COLO829 (cell line): ENCODE measurements at places on chromosomes 5 and 9.
A peak's percentile ranks its signal among the peaks of the same experiment; 100 is the strongest.

- no peak for DNase-seq
Measured at GRCh38 chr9:21239911-21240310, at the start of gene IFNA14. TSS of gene IFNA14 (minus strand) at chr9:21240005. CDS start at chr9:21239935, 70 bp downstream.

- no peak for DNase-seq
Measured at GRCh38 chr5:627840-628239, 15.7 kb downstream of the CEP72 start.

- no peak for DNase-seq
Measured at GRCh38 chr5:170484847-170485615, 18.8 kb upstream of the KCNIP1 start.

GRCh38 chr5:179955062-179955461 lies 47.4 kb upstream of the TBC1D9B start:
- DNase-seq = no peak

DNA sequence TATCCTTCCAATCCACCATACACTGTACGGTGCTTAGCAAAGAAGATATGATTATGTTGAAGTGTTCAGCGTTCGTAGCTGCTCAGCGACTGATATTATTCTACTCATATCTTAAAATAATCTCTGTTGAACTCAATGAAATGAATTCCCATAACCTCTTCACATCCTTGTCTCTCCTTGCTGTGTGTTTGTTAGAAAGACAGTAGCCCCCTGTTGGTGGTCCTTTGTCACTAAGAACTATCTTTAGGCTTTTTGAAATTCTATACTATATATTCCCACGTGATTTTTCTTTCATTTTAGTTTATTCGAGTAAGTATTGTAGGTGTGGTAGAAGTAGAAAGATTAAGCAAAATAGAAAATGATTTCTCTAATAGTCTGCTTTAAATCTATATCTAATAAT lies 762.8 kb upstream of the WWC1 start:
- no peak for DNase-seq

- DNase-seq = no peak
Measured at GRCh38 chr9:131406563-131407436, 12.9 kb downstream of the PRRC2B start.

DNA sequence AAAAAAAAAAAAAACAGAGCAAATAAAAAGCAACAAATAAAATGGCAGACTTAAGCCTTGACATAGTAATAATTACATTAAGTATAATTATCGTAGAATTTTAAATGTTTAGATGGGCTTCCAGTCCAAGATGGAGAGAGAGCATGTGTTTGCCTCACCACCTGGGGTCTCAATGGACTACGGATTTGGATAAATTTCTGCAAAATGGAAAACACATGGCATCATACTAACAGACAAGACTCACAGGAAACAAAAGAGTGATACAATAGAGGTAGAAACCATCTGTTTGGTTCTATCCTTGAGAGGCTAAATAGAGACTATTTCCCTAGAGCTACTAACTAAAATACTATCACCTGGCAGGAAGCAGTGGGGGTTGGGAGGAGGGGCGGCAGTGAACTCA lies 144.3 kb downstream of the MUSK start:
- no peak for DNase-seq

GRCh38 chr5:111068213-111068612 lies 3.3 kb upstream of the TSLP start:
- DNase-seq = no peak

GRCh38 chr9:90919883-90920282 lies 118.3 kb downstream of the SYK start:
- no peak for DNase-seq

DNA sequence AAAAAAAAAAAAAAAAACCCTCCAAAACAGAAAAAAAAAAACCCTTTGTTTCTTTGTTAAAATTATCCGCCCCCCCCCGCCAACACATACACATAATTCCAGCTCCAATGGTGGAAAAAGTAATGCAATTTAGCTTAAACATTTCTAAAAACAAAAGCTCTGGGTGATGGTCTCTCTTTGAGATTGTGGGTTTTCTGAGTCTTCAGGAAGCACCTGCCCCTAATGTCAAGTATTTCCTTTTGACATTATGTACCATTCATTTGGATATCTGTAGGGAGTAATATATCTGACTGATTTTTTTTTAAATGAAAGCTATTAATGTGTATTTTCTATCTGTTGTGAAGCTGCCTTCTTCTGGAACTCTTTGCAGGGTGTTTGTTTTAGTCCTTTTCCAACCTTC lies 389.7 kb downstream of the TAF11L14 start:
- no peak for DNase-seq

DNA sequence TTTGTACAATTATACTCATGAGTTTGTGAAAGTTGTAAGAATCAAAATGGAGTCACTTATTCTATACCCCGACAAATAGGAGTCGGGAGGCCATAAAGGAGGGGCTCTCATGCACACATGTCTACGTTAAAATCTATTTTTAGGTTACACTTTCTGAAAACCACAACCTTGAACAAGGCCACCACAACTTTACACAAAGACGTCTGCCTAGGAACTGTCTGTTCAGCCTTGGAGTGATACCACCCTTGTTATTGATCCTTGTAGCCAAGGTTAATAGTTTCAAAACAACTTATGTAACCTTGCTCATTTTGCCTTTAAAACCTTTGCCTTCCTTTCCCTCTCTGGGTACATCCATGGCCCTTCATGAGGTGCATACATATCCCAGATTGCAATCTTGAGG lies 4.1 kb upstream of the NDFIP1 start:
- no peak for DNase-seq

- peak; percentile 40 for DNase-seq
Measured at GRCh38 chr9:106307670-106308069, 555.3 kb upstream of the ZNF462 start.

DNA sequence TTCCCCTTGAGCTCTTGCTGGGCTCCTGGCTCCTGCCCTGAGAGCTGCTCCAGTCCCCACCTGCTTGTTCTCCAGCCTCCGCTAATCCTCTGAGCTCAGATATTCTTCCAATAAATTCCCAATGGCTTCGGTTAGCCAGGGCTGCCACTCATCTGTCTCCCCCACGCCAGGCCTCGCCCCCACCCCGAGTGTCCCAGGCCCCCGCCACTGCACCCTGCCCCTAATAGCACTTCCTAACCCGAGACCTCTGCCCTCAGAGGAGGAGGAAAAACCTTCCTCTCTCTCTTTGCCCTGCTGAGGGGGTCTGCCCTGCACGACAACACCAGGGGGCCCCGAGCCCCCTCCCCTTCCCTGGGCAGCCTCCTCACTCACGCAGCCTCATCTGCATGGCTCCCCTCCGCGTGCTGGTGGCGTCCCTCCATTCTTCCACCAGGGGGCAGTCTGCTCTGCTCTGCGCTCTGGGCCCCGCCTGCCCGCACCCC lies 5.4 kb upstream of the LCN15 start:
- peak; percentile 61 for DNase-seq

DNA sequence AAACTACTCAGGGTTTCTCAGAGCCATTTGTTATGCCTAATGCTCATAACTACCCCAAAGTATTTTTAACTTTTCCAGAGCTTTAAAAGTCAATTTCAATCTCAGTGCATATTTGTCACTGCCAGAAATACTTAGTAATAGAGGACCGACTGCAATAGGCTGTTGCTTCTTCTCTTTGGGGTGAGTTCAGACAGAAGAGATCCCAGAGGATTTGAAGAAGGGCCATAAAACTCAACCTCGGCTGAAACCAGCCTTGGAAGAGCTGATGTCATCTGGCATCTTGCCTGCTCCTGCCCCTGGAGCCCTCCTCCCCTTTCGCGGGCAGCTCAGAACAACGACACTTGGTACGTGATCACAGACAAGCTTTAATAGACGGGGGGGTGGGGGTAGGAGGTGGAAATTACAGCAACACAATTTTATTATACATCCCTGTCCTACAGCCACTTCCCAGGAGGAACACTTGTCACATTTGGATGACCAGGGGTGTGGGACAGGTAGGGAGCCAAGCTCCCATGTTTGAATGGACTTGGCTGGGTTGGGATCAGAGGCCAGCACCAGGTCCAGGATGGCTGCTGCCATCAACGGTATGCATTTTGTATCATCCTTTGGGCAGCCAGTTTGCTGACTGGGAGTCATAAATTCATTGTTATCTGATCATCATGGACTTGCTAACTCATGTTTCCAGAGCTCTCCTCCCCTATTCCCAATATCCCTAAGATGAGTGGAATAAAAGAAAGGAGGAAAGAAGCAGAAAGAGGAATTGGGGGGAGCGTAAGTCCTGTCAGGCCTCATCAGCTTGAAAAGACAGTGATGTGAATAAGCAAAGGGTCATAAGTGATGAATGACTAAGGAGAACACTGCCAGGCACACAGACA lies 186.6 kb upstream of the PANK3 start:
- no peak for DNase-seq

GRCh38 chr9:113614843-113615648 lies 151.5 kb downstream of the RGS3 start:
- DNase-seq = peak; percentile 45
